ENCODE measurements at places on chromosomes 3 and 15.

- no peak for DNase-seq
Observed at GRCh38 chr3:43707266-43707665, 16.5 kb downstream of the ABHD5 start.

- no peak for DNase-seq
Observed at GRCh38 chr3:178446059-178446458, 90.2 kb upstream of the KCNMB2 start.

DNA sequence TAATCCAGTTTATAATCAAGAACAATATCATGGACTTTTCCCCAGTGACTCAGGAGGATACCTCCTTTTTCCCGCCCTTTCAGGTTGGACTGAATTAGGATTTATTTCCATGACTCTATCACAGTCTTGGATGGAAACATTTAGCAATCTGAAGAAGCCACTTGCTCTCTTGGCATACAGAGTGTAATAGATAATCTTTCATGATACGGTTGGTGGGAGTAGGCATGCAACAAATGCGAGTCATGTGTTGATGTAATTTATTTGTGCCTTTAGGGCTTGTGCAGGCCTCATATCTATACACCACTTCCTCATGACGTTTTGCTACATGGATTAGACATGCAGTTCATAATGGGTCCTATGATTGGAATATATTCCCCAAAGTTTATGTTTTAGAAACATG, 54.2 kb upstream of the MCTP2 start:
- DNase-seq = no peak

GRCh38 chr3:1987980-1988379, 110.7 kb upstream of the CNTN4 start:
- no peak for DNase-seq

DNA sequence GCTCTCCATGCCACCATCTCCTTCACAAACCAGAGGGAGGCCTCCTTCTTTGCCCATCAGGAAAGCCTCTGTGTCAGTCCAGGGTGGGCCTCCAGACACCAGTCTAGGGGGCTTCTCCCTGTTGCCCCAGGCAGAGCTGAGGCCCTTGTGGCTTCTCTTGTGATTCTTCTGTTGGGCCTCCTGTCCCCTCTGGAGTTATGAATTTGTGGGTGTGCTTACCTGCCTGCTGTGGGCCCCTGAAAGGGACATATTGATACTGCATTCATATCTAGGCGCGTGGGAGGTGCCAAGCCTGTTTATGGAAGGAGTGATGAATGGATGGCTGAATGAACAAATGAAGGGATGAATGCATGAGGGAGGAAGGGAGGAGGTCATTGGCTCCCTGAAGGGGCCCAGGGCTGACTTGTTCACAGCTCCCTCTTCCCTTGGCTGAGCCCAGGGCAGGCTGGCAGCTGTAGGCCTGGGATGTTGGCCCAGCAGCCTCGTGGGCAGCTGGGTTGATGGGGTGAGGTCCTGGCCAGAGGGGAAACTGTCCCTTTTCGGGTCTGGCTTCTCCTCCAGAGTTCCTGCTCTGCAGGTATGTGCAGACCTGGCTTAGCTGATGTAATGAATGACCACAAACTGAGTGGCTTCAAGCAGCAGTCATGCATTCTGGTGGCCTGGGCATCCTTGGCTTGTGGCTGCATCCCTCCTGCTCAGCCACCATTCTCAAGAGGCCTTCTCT, 195.4 kb downstream of the GOLGA6L6 start:
- no peak for DNase-seq

Measured in NCI-H1436 (cell line).